Hippocampal formation (tissue), 2 donors: ENCODE measurements at places on chromosomes 7 and 10.

- no peak for DNase-seq
These were observed 550.3 kb downstream of the GRM8 start for GRCh38 chr7:126702242-126703016.

GRCh38 chr7:33388332-33388731 lies 259.0 kb downstream of the BBS9 start:
- DNase-seq: no peak

DNA sequence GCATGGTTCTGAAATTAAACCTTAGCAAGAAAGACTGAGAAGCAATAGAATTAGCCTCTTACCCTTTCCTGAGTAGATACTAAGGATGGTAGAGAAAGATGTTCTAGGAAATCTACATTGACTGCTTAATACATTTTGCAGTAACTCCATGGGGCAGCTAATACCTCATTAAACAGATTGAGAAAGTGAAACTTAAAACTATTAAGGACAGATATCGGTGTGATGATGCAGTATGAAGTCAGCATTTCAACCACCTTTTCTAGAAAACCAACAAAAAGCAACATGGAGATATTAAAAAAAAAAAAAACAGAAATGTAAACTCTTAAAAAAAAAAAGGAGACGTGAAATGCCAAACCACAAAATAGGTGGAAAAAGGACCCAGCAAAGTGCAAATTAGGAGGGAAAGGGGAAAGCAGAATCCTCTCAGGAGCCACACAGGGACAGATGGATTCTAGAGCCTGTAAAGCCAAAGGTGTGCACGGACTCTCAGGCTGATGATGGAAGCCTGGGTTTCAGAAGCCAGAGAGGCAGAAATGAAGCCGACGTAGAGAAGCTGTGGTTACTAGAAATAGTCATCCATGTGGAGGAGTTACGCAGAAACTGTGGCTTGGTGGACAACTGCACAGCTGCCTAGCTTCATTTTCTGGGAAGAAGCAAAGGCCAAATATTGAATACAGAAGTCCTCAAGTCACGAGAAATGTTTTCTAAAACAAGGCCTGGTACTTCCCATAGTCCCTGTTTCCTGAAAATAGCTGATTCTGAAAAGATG lies 38.1 kb upstream of the GPR141 start:
- no peak for DNase-seq

DNA sequence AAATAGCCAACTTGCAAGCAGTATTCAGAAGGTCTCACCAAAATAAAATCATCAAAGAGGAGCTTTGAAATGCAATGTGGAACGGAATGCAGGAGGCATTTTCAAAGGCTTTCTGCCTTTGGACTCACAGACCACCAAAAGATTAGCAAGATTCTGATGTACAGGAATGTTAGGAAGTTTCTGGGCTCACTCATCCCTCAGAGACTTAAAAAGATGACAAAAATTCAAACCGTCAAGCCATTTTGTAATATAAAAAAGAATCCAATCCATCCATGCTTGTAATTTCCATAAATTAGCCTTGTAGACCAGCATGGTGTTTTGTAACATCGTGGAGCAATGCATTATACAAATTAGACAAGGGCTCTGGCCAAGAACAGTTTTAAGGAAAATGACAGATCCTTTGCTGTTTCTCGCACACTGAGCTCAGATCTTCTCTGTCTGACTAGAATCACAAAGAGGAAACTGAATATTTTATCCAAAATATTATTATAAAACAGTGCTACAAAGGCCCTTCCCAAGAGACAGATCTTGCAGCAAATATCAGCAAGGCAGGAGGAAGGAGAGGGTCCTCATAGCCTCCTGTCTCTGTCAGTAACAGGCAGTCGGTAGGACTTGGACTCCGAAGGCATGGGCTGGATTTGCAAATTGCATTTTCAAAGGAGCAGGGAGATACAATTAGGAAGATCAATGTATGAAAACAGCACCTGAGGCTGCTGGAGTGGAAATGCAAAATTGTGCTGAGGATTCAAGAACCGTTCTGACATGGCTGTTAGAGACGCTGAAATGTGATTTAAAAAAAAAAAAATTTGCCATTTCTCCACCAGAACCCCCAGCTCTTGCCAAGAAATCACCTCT lies 57.4 kb upstream of the NRP1 start:
- DNase-seq: no peak

GRCh38 chr10:11701451-11702095 lies 40.6 kb upstream of the ECHDC3 start:
- no peak for DNase-seq

DNA sequence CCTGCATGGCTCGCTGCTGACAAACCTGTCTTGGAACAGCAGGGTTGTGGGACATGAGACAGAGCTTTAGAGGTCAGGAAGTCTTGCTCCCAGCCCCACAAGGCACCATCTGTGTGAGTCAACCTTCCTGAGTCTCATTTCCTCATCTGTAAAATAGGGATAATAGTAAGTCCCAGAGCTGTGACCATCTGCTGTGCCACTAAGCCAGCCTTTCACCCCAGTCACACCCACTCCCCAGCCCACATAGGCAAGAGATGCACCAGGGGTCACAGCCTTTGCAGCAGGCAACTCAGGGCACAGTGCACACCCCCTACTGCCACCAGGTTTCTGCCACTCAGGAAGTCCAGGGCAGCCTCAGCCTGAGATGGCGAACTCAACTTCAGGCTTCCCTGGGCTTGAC lies 29.4 kb upstream of the CDH23 start:
- no peak for DNase-seq

- no peak for DNase-seq
These were observed 104.2 kb upstream of the EEPD1 start for GRCh38 chr7:36048902-36049240.

DNA sequence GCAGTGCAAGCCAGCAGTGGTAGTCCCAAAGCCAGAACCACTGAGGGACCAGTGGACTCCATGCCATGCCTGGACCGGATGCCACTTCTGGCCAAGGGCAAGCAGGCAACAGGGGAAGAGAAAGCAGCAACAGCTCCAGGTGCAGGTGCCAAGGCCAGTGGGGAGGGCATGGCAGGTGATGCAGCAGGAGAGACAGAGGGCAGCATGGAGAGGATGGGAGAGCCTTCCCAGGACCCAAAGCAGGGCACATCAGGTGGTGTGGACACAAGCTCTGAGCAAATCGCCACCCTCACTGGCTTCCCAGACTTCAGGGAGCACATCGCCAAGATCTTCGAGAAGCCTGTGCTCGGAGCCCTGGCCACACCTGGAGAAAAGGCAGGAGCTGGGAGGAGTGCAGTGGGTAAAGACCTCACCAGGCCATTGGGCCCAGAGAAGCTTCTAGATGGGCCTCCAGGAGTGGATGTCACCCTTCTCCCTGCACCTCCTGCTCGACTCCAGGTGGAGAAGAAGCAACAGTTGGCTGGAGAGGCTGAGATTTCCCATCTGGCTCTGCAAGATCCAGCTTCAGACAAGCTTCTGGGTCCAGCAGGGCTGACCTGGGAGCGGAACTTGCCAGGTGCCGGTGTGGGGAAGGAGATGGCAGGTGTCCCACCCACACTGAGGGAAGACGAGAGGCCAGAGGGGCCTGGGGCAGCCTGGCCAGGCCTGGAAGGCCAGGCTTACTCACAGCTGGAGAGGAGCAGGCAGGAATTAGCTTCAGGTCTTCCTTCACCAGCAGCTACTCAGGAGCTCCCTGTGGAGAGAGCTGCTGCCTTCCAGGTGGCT lies 97.7 kb downstream of the TACC2 start:
- no peak for DNase-seq

- DNase-seq: no peak
These were observed 509.5 kb downstream of the PLXNA4 start for GRCh38 chr7:132066761-132067171.

DNA sequence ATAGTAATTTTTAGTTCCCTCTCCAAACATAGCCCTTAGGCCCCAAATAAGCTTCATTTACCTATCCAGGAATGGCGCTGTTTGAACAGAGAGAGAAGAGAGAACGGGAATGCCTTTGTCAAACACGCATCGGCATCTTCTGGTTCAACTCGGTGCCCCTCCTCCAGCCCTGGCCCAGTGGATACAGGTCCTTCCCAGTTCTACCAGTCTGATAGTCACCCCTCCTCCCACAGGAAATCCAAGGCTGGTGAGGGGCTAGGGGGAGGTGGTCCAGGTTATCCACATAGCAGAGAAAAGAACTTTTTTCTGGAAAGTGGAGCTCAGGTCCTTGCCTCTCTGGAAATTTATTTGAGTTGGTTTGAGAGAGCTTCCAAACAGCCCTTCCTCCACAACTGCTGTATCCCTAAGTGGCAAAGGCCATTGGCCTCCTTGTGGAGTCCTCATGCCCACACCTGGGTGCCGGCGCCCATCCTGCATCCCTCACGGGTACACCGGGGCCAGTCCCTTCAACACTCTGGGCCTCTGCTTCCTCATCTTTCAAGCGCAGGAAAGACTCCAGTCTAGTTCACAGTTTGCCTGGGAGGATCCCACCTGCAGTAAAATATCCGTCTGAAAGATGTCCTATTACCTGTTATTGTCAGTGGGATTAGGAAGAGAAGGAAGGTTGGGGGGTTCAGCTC lies 287.4 kb downstream of the CELF2 start:
- no peak for DNase-seq

GRCh38 chr7:36929791-36930190 lies 205.5 kb upstream of the AOAH start:
- DNase-seq: no peak

DNA sequence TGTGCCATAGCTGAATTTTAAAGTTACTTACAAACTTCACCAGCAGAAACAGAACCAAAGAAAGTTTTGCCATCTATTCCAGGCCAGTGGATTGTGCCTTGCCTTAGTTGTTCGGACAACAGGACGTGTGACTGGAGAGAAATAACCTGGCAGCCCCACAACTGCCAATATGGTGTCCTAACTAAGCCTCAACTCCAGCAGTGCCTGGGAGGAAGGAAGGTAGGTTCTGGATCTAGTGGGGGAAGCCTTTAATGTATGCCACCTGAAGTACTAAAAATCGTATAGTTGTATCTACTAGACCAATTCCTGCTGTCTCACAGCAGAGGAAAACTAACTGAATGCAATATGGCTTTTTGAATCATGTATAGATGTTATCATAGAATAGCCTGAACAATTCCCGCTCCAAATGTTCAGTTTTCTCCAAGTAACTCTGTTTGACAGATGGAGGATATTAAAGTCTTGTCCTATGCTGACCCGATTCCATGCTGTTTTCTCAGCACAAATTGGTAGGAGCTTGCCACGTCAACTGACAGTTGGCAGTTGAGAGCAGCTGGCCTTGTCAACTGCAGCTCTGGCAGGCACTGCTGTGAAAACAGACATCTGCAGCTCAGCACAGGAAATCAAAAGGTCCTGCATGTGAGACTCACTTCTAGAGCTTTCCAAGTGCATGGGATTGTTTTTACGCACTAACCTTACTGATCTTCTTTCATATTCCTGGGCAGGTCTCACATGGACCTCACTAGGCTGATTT lies 84.5 kb upstream of the WNT16 start:
- DNase-seq: no peak

GRCh38 chr7:87627634-87627994 lies 584 bp upstream of the RUNDC3B start:
- no peak for DNase-seq

DNA sequence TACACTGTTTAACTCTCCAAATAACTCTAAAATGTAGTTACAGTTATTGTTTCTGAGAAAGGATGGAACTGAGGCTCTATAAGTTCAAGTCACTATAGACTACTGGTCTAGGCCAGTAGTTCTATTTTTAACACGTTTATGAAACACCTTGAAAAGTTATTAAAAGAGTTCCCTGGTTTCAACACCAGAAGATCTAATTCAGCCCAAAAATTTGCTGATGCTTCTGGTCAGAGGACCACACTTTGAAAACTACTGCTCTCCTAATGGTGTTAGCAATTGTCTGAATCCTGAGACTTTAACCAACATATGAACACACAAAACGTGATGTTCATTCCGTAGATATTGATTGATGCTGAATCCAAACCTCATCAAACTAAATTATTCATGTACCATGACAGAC lies 658.6 kb upstream of the STEAP1 start:
- no peak for DNase-seq

GRCh38 chr10:24711465-24711864 lies 12.2 kb downstream of the ARHGAP21 start:
- no peak for DNase-seq

GRCh38 chr7:135886345-135887132 lies 90.6 kb downstream of the MTPN start:
- DNase-seq: no peak

DNA sequence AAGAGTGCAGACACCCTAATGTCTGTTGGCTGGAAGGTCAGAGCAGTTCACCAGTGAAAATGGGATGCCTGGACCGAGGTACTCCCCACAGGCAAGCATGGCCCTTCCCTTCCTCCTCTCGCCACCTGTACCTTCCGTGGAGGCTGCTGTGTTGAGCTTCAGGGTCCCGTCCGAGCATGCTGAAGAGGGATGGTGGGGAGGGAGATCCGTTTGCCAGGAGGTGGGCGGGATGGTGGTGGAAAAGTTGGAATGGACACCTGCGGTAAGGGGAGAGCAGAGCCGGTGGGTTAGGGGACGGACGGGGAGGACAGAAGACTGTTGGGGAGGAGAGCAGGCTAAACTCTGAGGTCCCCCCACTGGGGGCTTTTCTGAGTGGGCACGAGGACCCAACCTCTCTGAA lies 15.9 kb upstream of the ZNF777 start:
- no peak for DNase-seq

- no peak for DNase-seq
These were observed 109.0 kb downstream of the LHPP start for GRCh38 chr10:124570646-124571045.

DNA sequence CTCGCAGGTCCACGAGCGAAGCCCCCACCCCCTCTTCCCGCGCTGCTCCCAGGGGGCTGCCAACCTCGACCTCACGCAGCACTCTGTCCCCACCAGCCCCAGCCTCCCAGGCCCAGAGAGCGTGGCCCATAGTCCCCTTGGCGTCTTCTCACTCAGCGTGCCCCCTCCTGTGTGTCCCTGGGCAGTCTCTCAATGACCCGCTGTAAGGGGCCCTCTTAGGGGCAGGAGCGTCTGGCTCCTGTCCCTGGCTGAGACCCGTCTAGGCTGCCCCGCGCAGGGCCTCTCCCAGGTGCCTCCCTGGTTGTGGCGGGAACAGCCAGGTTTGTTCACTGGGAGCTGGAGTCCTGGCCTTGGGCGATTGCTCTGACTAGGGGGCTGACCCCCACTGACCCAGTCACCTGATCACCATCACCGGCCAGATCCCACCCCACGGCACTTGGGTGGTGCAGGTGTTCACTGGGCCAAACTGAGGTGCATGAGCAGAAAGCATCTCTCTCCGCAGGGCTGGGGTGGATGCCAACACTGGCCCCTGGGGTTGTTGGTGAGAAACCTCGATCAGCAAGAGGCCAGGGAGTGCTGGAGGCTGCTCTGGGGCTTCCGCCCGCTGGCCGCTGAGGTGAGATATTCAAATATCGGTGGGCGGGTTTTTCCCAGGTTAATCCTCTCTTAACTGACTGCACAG lies 12.6 kb upstream of the WDFY4 start:
- no peak for DNase-seq

DNA sequence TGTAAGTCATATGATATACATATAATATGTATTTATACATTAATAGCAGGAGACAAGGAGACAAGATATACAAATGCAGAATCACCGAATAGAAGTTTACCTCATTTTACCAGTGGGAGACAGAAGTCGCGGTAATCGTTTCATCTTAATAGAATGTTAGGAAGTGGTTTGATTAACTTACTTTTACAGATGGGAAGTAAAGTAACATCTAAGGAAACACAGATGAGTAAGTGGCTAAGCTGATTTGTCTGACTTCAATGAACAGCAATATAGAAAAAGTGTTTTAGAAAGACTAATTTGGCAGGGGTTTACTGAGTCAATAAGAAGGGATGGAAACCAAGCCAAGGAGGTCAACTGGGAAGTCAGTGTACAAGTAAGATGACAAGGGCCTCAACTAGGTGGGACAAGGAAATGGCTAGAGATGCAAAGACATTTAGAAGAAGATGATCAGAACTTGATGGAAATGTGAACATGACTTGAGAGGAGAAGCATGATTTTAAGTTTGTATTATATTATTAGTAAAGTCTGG lies 36.2 kb upstream of the FAM133B start:
- no peak for DNase-seq
